ENCODE measurements at places on chromosomes 1 and 21.

DNA sequence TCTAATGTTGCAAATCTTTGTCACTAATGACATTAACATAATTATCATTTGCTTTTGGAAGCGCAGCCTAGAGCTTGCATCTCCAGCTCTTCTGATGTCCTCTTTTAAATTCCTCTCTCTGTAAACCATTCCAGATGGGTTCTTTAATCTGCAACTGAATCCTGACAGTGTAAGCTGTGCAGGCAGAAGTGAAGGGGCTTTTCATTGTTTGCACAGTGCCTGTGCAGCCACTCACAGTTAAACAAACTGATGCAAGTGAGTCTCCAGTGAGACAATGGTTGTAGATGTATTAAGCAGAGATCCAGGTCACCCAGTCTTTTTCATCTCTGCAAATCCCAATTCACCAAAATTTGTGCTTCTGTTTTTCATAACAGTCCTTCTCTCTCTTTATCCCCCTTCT lies 22.5 kb upstream of the FCRL5 start:
- no peak for DNase-seq
- peaks cover 3% of the 10 kb centered on the region for H3K4me1 ChIP-seq
- H3K27me3 ChIP-seq: no peaks in the 10 kb centered on the region
- H3K36me3 ChIP-seq: no peaks in the 10 kb centered on the region

GRCh38 chr1:207807690-207808321 lies 56.0 kb downstream of the CD46 start:
- peaks cover 18% of the 10 kb centered on the region for H3K36me3 ChIP-seq
- H3K4me3 ChIP-seq: peak overlapping the region; percentile 33
- no peaks in the 10 kb centered on the region for H3K27me3 ChIP-seq

DNA sequence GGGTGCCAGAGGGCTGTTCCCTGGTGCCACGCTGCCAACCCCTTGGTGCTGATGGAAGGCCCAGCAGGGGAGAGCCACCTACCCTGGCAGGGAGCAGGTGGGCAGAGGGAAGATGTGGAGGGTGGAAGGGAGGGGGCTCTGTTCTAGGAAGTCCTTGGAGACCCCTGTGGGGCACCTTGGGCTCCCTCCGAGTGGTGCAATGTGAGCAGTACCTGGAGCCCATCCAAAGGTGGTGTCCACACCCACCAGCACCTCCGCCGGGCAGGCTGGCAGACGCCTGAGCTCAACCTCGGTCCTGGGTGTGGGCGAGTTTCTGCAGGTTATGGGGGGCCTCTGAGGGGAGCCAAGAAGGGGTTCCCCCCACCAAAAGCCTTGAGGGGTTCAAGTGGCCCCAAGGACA lies 11.3 kb upstream of the DNMT3L start:
- H3K27ac ChIP-seq: no peak overlapping the region
- no peak for DNase-seq
- H3K27me3 ChIP-seq: peaks cover 28% of the 10 kb centered on the region

DNA sequence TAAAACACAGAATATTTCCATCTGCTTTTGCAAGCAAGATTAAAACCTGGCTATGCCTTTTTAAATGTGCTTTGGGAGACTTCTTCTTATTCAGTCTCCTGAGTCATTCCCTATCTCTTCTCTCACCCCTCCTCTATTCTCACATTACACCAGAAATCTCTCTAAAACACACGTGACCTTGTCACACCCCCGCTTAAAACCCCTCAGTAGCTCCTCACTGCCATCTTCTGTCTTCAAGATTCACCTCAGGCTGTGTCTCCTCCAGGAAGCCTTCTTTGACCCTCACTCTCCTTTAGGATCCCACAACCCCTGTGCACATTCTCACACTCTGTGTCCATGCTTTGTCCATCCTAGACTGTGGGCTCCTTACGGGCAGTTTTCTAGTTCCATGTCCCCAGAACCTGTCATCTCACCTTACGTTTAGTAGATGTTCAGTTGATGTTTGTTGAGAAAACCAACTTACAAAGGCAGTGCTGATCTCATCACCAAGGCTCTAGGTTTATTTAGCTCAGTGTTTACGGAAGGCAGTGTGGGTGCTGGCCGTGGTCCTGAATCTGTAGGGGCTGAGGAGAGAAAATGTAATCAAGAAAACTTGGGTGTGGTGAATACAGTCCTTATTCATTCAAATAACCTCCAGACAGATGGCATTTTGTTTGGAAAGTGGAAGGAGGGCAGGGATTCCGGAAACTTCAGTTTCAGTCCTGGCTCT lies 143.5 kb downstream of the DMRTA2 start:
- H3K4me3 ChIP-seq: no peak overlapping the region
- DNase-seq: no peak
- no peak overlapping the region for H3K27ac ChIP-seq
- no peaks in the 10 kb centered on the region for H3K4me1 ChIP-seq

DNA sequence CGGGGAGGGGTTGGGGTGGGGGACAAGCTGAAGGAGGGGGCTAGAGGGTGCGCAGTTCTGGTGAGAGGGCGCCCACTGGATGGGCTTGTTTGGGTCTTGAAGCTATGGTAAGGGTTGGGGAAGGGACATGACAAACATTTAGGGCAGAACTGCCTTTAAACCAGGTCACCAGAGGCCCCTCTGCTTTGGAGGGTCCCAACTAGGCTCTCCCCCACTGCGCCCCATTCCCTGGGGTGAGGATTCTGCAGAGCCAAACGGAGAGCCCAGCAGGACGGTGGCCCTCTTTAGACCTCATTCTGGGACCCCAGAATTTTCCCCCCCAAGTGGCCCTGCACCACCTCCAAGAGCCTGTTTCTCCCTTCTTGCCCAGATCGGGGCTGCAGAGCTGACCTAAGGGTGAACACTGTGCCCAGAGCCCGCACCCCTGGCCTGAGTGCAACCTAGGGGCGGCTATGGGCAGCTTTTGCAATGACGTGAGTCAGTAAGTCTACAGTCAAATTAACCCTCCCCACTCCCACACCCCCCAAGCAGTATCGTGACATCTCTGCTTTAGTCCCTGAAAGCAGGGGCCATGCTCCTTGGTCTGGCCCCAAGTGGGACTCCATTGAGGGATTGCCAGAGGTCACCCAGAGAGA lies 593.8 kb downstream of the MATN1 start:
- DNase-seq: no peak
- H3K4me1 ChIP-seq: no peaks in the 10 kb centered on the region
- H3K4me3 ChIP-seq: no peak overlapping the region
- H3K36me3 ChIP-seq: no peaks in the 10 kb centered on the region
- H3K27me3 ChIP-seq: peaks cover 55% of the 10 kb centered on the region
- no peak overlapping the region for H3K27ac ChIP-seq
